ENCODE measurements at places on chromosomes 5 and 9.

GRCh38 chr5:36614657-36615308 lies 8.4 kb downstream of the SLC1A3 start:
- no peak for DNase-seq

- DNase-seq = peak; percentile 55
Observed at GRCh38 chr5:59066367-59067163, 483.7 kb downstream of the RAB3C start.

DNA sequence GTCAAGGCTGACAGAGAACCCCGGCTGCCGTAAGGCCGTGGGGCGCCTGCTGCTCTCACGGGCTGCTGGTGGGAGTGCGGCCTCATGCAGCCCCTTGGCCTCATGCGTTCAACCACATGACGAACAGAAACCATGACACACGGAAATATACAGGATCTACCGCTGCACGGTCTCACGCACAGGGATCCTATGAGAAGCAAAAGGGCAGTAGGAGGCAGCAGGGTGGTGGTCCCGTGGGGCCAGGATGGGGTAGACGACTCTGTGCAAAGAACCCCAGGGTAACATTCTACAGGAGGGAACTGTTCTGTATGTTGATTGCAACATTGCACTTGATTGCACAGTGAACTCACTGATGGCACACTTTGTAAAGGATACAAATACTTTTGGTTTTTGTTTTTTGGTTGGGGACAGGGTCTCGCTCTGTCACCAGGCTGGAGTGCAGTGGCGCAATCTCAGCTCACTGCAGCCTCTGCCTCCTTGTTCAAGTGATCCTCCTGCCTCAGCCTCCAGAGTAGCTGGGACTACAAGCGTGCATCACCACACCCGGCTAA lies 51.6 kb downstream of the NACC2 start:
- no peak for DNase-seq

GRCh38 chr5:16518606-16519005 lies 53.0 kb upstream of the ZNF622 start:
- DNase-seq = no peak

DNA sequence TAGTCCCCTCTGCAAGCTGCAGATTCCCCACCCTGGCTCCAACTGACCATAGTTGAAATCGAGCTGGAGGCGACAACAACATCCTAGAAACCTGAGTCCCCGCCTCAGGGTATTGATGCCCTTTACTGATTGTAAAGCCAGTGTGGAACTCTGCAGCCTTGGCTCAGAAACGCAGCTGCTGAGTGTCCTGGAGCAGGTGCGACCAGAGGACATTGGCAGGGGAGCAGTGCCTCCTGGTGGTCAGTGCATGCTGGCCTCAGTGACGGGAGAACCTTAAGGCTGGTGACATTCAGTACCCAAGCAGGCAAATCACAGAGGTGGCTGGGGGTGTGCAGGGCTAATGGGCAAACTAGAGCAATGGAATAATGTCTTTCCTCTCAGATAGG lies 20.4 kb upstream of the ZNF354B start:
- peak; percentile 30 for DNase-seq

DNA sequence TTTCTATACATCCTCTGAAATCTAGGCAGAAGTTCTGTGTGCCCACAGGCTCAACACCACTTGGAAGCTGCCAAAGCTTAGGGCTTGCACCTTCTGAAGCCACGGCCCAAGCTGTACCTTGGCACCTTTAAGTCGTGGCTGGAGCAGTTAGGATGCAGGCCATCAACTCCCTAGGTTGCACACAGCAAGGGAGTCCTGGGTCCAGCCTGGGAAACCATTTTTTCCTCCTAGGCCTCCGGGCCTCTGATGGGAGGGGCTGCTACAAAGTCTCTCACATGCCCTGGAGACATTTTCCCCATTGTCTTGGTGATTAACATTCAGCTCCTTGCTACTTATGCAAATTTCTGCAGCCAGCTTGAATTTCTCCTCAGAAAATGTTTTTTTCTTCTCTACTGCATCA lies 15.5 kb upstream of the PLK2 start:
- no peak for DNase-seq

DNA sequence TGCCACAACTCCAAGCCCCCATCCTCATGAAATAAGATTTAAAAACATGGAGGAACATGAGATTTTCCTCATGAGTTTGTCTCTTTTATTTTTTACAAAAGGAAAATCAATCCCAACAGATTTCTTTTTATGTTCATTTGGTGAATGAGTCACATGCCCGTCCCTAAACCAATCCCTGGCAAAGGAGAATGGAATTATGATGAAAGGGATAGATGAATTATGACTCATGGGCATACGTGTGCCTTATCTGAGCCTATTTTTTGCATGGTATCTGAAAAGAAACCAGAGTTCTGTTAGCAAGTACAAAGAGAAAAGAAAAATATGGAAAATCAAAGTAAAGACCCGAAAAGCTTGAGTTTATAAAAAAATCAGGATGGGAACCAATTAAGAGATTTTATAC lies 267.5 kb upstream of the TMEM161B start:
- peak; percentile 12 for DNase-seq
